NCI-H2171 treated with DMSO at 0.1 percent for 48 hours (cell line): ENCODE measurements at places on chromosomes 2 and 18.

GRCh38 chr2:96878796-96879544, 9.1 kb upstream of the SEMA4C start:
- DNase-seq: no peak

- DNase-seq: no peak
Observed at GRCh38 chr18:24472591-24472990, 12.2 kb downstream of the HRH4 start.

DNA sequence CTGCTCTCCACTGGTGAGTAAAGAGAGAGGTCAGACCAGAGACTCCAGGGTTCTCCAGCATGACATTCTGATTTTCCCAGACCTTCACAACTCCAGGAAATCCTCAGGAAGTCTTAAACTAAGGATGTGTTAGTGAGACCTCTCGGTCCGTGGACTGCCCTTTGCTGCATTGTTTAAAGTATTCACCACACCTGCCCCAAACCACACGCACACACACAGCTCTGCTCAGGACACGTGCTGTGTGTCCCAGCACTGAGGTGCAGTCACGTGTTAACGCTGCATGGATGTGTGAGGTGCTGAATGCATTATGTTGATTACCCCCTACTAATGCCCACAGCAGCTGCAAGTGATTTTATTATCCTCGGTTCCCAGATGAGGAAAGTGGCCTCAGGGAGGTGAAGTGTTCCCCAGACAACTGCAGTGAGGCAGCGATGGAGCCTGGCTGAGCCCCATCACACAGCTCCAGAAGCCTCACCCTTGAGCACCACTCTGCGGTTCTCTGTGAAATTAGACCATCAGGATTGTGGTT, 68.4 kb downstream of the TRAPPC12 start:
- no peak for DNase-seq

GRCh38 chr2:187482796-187483195, 34.7 kb upstream of the CALCRL start:
- DNase-seq: no peak

- DNase-seq: no peak
Observed at GRCh38 chr18:28019425-28020108, 157.4 kb downstream of the CDH2 start.

DNA sequence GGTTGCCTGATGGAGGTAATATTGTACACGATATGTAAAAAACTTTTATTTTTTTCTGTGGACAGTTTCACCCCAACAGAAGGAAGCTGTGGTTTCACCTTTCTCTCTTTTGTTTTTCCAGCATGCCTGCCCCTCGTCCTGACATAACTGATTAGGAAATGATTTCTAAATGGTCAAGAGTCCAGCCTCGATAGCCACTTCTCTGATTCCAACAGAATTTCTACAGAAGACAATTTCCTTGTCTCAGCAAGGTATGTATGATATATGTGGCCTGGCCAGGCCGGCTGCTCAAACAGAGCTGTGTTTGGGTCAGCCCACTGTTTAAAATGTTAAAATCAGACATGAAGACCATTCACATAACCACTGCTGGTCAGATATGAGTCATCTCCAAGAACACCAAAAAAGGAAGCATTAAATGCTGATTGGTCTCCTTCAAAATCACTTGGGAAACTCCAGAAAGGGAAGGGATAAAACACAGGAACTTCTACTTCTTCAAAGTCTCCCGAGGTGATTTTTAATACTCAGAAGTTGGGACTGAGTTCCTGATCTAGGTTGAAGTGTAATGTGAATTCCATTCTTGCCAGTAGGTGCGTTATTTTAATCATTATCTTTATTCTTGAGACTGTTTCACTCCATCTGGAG, 22.3 kb downstream of the ATP8B1 start:
- no peak for DNase-seq

DNA sequence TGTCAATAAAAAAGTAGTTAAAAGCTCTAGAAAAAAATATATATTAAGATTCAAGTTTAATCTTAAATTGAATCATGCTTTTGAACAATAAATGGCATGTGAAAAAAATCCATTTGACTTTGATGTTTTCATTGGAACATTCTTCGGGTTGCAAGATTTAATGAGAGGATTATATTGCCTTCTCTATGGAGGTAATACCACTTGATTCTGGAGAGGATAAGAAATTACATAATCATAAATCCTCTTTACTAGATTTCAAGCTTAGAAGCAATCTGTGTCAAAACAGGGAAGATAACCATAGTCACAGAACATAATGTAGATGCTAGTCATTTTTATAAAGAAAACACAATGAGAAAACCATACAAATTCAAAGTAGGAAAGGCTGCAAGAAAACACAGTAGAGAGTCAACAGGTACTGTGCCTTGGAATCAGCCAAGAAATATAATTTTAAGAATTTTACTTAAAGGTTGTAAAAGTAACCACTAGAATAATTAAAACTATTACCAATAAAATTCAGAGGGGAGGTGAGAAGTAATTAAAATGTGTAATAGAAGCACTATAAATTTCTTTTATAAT, 18.7 kb upstream of the MAPRE2 start:
- no peak for DNase-seq

DNA sequence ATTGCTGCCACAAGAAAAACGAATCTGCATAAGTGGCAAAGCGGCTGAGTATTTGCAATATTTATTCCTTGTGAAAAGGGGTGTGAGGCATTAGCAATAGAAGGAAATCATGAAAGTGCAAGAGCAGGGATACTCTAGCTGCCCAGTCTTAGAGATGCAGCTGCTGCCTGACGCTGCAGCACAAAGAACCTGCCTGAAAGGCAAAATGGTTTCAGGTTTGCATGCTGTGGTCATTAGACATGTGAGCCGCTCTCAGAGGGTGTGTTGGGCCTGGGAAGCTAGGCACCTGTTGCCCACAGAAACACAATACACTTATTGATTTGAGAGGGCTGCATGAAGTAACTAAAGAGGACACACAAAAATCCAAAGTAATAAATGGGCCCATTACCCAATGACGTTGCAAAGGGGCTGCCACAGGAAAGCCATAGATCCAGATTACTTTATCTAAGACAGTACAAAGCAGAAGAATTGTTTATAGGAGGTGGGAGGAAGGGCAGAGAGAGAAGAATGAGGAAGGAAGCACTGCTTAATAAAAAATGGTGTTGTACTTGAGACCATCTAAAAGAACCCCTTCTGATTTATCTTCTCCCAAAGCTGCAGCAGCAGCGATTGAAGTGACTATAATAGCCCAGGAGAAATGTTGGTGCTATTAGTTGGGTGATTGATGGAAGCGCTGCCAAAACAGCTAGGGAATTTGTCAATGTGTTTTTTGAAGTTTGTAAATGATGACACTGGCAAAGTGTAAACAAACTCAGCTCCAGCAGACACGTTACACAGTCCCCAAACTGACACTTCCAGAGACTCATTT, 492.4 kb upstream of the ACVR2A start:
- DNase-seq: no peak
